ENCODE measurements at places on chromosomes 7 and 10.

GRCh38 chr7:112192236-112193154 lies 13.7 kb downstream of the DOCK4 start:
- DNase-seq = peak; percentile 57

DNA sequence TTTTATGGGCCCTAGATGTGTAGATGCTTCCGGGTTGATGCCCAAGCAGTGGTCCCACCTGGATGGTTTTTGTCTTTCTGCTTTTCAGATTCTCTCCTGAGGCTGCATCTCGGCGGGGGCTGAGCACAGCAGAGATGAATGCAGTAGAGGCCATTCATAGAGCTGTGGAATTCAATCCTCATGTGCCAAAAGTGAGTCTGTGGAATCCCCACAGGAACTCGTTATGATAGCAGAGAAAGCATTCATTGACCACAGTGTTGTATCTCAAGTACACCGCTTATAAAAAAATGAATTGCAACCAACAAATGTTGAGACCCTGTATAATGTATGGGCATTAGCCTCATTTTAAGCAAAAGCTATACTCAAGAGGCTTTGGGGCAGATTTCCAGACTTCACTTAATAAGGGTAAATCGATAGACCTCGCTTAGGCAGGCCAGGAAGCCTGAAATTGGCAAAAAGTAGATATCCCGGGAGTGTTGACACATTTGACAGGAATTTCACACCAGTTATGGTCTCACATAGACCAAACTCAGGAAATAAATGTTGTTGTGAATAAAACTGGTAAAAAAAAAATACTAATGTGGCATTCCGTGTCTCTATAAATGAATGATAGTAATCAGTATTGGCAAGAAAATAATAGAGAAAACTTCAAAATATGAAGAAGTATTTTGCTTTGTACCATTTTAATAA lies 132.0 kb downstream of the WNT2 start:
- no peak for DNase-seq

- DNase-seq = no peak
Observed at GRCh38 chr10:73485320-73485719, 10.5 kb downstream of the PPP3CB start.

- no peak for DNase-seq
Observed at GRCh38 chr10:115773832-115774231, 499.2 kb downstream of the GFRA1 start.

DNA sequence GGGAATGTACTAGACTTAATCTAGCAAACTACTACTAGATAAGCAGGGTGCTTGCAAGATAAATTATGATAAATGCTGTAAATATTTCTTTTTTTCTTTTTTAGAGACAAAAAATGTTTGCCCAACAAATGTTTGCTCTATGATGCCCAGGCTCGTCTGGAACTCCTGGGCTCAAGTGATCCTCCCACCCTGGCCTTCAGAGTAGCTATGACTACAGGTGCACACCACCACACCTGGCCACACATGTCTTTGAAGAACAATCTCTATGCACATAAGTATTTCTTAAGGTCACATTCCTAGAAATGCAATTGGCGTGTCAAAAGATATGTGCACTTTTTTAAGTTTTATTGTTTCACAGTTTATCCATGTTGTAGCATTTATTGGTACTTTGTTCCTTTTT lies 179.6 kb upstream of the FRMD4A start:
- DNase-seq = no peak

- DNase-seq = no peak
Observed at GRCh38 chr10:98047009-98047741, 16.8 kb upstream of the CRTAC1 start.

- DNase-seq = no peak
Observed at GRCh38 chr7:75776295-75776971, 4.4 kb upstream of the CCL26 start.

DNA sequence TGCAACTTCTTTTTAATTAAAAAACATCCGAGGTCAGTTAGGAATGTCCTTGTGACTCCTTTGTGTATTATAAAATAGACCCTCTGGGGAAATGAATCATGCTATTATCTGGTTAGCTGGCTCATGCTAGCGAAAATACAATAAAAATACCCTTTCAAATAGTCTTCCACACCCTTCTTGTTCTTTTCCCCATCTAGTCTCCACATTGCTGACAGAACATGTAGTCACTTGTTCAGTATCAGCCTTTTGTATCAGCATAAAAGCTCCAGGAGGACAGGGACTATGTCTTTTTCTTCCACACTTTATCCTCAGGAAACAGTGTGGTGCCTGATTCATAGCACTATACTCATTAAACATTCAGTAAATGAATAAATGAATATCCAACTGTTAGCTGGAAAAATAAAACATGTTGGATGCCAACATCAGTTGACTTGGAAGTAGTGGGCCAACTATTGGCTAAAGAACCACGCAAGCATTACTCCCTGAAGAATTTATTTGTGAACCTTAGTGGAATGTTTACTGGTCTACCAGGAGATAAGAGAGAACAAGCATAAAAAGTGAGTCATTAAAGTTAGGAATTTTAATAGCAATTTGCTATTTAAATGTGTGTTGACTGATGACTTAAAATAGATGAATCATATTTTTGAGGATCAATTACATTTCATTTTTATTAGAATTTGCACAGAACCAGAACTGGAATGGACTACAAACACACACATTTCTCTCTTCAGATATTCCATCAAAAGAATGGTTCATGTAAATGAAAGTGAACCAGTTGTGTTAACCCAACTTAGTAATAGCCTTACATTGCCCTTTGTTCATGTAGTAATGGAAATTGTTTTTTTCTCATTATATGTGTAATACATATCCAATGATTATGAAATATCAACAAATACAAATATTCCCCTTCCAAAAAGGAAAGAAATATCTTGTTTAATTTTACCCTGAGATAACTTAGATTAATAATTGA lies 129.6 kb downstream of the DKK1 start:
- no peak for DNase-seq

- DNase-seq = no peak
Observed at GRCh38 chr7:114432703-114433102, 18.1 kb downstream of the FOXP2 start.

DNA sequence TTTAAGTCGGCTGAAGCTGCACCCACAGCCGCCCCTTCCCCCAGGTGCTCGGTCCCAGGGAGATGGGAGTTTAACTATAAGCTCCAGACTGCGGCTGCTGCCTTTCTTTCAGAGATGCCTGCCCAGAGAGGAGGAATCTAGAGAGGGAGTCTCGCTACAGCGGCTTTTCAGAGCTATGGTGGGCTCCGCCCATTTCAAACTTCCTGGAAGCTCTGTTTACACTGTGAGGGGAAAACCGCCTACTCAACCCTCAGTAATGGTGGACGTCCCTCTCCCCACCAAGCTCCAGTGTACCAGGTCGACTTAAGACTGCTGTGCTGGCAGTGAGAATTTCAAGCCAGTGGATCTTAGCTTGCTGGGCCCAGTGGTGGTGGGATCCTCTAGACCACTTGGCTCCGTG lies 135.4 kb downstream of the CXCL12 start:
- DNase-seq = no peak

GRCh38 chr10:100350914-100351485 lies 4.0 kb downstream of the SCD start:
- DNase-seq = no peak

DNA sequence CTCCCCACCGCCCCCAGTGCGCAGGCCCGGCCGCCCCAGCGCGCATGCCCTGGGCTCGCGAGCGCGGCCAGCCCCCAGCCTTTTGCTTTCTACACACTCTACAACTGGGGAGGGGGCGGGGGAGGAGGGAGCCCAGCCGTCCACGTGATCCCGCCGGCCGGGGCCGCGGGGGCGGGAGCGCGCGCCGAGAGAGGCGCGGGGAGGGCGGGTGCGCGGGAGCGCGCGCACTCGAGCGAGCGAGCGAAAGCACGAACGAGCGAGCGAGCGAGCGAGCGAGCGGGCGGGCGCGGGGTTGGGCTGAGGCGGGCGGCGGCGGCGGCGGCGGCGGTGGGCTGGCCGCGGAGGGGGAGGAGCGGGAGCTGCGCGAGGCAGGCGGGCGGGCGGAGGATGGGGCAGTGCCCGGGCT lies at the start of gene AUTS2:
Gene AUTS2 (plus strand): TSS at position 395 of the 406 bp plus-strand sequence. CDS start 1,179 bp downstream, outside the sequence.
- peak; percentile 45 for DNase-seq

DNA sequence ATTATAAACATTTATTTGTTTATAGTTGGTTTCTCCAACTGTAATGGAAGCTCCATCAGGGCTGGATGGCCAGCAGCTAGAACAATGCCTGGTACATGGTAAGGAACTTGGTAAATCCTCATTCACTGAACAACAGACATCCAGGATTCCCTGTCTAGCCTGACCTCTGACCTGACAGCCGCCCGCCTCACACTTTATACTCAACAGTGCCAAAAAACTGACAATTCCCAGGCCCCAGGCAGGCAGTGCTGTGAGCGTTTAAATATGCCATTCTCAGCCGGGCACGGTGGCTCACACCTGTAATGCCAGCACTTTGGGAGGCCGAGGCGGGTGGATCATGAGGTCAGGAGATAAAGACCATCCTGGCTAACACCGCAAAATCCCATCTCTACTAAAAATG lies 55.9 kb downstream of the RSU1 start:
- DNase-seq = no peak

GRCh38 chr7:80646083-80646865 lies 7.8 kb downstream of the CD36 start:
- no peak for DNase-seq

DNA sequence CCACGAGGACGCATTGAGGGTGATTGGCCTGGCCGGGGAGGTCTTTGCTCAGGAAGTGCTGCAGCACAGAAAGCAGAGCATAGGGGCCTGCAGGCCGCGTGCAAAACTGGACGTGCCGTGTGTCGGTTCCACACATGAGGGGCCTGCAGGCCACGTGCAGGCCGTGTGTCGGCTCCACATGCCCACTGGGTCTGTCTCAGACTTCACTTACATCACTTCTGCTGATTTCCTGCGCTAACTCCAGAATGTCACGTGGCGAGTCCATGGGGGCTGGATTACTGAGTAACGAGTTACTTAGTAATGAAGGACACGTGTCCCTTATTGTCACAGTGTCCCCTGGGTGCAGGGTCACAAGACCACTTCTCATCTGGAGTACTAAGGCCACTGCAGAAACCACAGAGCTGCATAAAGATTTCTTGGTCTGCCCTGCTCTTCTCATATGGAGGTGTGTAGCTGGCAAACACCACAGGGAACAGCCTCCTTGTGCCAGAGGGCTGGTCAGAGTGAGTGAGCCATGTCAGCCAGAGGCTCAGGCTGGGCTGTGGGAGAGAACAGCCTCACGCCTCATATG lies 60.8 kb downstream of the GDI2 start:
- DNase-seq = no peak

DNA sequence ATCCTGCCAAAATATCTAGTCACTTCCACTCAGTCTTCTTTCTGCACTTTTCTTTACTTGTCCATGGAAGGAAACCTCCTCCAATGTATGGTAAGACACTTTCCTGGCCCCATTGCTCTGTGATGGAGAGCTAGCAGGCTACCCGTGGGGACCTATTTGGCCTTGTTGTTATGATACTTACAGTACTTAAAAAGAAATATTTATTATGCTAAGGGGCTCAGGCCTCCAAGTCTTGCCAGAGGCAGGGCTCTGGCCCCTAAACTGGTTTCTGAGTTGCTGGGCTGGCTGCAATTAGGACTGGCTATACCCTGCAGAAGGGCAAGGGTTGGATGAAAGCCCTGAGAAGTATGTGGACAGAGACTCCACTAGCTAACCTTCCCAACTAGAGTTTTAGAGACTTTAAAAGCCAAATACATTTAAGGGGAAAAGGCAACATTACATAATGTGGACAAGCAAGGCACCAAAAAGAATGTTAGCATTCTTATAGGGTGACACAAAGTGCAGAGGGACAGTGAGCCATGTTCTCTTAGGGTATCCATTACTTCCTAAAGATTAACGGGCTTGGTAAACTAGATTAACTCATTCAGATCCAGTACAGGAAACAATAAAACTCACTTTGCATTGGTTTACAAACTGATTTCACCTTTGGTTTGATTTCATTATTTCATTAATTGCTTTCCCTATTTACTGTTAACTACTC lies 84.9 kb upstream of the INHBA start:
- no peak for DNase-seq

- no peak for DNase-seq
Observed at GRCh38 chr7:158778471-158778870, 50.8 kb downstream of the ESYT2 start.

- no peak for DNase-seq
Observed at GRCh38 chr7:103116991-103117390, 31.9 kb downstream of the NAPEPLD start.

- DNase-seq = no peak
Observed at GRCh38 chr7:152649220-152649619, 26.7 kb downstream of the XRCC2 start.

GRCh38 chr10:44829426-44829825 lies 81.7 kb upstream of the TMEM72 start:
- no peak for DNase-seq

GRCh38 chr10:116186273-116186672 lies 86.7 kb downstream of the GFRA1 start:
- DNase-seq = no peak

DNA sequence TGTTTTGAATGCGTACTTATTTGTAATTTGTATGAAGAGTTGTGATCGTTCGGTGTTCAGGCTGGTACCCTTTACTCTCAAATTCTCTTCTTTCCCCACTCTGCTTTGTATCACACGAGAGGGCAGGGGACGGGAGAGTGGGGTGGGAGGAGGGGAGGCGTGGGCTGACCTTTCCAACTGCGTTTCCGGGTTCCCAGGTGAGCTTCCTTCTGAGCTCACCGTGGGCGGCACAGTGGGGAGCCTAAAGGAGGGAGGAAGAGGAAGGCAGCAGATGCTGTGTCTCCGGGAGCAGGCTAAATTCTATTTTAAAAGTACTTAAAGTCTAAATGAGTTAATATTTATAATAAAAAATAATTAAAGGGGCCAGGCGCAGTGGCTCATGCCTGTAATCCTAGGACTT lies 7.4 kb upstream of the XRCC2 start:
- DNase-seq = no peak

DNA sequence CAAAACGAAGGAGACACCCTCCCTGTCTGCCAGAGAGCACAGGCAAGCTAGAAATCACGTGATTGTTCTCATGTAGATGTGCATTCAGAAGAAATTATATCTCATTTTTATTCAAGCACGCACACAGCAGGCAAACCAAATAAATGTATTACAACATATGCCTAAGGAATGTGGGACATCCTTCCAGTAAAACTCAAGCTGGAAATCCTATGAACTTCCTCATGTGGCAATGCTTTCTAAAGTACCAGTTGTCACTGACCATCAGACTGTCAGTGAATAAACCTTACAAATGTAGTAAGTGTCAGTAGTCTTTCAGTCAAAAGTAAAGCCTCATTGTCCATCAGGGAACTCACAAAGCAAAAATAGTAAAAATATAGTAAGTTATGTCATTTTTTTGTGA lies 350.1 kb upstream of the POM121L12 start:
- no peak for DNase-seq

- DNase-seq = no peak
Observed at GRCh38 chr10:55398497-55398882, 597.5 kb upstream of the PCDH15 start.

DNA sequence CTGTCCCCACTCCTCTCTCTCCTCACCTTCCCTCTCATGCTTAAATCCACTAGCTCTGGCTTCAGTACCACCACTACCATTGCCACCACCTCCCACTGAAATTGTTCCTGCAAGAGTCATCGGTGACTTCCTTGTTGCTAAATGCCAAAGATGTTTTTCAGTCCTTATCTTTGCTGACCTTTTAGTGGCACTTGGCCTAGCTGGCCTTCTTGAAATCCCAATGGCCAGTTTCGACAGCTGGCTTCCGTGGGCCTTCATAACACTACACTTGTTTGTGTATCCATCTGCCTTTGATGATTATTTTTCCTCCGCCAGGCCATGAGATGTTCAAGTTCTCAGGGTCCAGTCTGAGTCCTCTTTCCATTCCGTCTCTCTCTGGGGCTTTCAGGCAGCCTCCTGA lies 118.2 kb upstream of the NANOS1 start:
- DNase-seq = peak; percentile 52
